Central memory CD4-positive, alpha-beta T cell (primary cell): ENCODE measurements at places on chromosomes 7 and 10.

DNA sequence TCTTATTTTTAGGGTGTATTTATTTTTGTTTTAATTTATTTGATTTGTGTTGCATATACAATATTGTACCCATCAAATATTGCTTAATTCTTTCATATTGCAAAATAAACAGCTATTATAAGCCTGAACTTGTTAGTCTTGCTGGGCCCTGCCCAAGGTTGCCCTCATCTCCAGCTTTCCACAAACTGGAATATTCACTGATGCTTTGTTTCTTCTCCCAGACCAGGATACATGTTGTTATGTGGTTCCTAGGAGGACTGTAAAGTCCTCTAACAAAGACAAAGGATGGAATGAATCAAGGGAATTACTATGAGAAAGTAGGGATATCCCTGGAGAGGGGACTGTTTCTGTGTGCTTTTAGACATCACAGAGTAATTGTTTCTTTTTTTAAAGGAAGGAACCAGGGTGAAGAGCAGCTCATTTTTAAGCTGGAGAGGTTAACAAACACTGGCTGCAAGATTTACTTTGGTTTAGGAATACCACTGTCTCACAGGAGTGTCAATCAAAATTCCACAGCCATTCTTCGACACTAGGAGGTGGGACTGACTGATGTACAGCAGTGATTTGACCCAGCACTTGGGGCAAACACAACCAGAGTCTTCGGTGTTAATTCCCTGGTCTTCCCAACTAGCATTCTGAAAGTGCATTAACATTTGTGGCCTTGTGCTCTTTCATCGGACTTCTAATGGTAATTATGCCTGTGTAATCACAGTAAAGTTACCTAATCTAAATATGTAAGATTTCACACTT is 14.8 kb upstream of the CD36 start:
- no peak for DNase-seq

DNA sequence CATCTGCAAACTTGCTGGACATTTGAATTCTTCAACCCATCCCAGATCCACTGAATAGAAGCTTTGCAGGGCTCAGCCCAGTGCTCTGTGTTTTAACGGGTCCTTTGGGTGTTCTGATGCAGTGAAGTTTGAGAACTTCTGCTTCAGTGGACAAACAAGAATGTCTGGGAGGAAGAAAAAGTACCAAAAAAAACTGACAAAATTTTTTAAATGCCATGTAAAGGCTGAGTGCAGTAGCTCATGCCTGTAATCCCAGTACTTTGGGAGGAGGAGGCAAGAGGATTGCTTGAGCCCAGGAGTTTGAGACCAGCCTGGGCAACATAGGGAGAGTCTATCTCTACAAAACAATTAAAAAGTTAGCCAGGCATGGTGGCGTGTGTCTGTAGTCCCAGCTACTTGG is 51.8 kb upstream of the FRMD4A start:
- no peak for DNase-seq

DNA sequence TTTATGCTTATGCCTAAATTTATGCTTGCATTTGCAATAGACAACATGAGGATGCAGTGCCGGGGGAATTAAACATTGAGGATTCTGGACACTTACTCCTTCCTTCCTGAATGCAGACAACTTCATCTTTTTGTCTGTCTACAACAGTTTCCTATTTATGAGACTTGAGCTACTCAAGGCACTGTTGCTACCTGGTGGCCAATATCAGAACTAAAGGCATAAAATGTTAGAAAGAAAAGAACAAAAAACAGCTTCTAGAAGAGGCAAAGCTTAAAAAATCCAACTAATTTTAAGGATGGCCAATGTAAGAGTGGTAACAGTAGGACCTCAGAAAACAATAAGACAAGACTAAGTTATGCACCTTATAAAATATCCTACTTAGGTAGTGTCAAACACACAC is 144.5 kb upstream of the PTN start:
- no peak for DNase-seq

DNA sequence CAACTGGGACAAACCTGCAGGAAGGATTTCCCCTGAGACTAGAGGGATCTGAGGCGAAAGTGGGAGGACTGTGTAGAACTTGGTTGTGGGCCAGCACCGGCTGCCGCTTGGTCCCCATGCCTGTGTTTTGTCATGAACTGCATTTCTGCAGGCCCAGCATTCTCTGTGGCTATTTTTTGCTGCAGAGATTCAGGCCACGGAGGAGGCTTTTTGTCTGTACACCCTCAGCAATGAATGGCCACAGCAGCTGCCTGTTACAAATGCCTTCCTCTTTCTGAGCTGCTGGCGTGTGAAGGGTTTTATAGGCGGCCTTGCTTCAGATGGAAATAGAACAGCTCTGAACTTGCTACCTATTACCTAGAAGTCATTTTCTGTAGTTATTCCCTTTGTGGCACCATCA is 164.4 kb downstream of the SH2D4B start:
- DNase-seq = no peak

DNA sequence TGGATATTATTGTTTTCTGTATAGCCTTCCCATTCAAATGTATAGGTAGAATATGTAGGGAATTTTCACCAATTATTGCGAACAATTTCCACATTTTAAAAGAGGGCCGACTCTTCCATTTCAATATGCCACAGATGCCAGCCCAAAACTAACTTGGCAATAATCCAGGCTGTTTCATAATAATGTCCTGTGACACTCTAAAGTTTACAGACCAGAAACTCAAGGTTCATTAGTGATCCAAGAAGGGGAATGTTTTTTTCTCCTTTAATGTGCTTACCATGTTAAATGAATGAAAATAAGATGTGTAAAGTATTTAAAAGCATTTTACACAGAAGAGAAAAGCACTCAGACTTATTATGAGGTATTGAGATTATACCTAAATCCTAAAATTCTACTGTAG is 63.0 kb upstream of the FAM3C start:
- DNase-seq = no peak

- no peak for DNase-seq
Measured at GRCh38 chr7:13241416-13241815, 554.0 kb downstream of the ARL4A start.

DNA sequence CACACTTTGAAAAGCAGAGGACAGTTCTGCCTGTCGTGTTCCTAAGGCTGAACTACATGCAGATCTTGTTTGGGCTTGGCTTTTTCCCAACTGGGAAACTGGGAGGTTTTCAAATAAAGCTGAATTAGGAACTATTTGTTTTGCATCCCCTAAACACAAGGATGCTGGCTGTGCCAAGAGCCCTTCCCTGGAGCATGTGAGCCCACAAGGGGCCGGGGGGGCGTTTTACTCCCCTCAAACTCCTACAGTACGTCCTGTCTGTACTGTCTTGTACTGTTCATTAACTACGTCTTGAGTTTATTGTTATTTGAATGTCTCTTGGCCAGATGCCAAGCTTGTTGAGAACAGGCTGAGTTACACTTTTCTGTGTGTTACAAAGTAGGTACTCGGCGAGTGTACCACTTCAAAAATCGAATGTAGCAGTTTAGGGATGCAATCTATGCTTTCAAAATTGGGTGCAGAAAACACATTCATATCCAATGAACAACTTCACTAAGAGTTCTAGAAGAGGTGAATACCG is 94.9 kb downstream of the GFRA1 start:
- DNase-seq = no peak

DNA sequence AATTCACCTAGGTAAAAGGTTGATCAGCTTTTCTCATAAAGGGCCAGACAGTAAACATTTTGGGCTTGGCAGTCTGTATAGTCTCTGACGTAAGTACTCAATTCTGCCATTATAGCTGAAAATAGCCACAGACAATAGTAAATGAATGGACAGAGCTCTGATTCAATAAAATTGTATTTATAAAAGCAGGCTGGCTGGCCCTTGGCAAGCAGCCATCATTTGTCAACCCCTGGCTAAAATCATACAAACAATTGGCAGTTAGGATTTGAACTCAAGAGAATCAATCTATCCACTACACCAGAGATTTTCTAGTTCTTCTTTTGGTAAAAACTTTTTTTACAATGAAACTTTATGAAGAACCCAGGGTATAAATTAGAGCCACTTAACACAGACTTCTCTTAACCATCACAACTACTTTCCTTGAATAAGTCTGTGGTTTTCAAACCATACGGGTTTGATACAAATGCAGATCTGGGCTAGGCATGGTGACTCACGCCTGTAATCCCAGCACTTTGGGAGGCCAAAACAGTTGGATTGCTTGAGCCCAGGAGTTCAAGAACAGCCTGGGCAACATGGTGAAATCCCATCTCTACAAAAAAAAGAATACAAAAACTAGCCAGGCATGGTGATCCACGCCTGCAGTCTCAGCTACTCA is 124.5 kb downstream of the SLC16A9 start:
- DNase-seq = no peak

DNA sequence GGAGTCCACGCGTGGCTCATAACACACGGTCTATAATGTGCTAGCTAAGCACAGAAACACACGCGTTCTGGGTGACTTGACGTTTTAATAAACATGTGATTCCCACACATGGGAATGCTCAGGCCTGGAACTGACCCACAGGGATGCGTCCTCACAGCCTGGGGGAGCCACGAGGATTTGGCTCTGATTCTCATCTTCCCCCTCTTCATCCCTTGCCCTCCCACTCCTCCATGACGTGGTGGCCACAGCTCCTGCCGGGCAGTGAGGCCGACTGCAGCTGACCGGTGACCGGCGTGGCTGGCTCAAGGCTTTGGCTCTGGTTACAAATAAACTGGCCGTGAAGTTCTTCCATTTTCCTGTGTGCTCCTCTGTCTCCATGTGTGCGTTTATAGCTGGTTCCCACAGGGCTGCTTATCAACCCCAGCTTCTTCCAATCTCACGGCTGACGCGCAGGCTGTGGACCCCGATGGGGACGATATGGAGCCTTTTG is 40.9 kb upstream of the KLF6 start:
- no peak for DNase-seq

- no peak for DNase-seq
Measured at GRCh38 chr10:11625019-11625735, 13.7 kb upstream of the USP6NL start.

- no peak for DNase-seq
Measured at GRCh38 chr7:116231543-116231942, 21.2 kb downstream of the TES start.

- no peak for DNase-seq
Measured at GRCh38 chr7:158266817-158267741, 320.5 kb downstream of the PTPRN2 start.

- DNase-seq = no peak
Measured at GRCh38 chr7:80533287-80533686, 21.4 kb upstream of the GNAT3 start.

DNA sequence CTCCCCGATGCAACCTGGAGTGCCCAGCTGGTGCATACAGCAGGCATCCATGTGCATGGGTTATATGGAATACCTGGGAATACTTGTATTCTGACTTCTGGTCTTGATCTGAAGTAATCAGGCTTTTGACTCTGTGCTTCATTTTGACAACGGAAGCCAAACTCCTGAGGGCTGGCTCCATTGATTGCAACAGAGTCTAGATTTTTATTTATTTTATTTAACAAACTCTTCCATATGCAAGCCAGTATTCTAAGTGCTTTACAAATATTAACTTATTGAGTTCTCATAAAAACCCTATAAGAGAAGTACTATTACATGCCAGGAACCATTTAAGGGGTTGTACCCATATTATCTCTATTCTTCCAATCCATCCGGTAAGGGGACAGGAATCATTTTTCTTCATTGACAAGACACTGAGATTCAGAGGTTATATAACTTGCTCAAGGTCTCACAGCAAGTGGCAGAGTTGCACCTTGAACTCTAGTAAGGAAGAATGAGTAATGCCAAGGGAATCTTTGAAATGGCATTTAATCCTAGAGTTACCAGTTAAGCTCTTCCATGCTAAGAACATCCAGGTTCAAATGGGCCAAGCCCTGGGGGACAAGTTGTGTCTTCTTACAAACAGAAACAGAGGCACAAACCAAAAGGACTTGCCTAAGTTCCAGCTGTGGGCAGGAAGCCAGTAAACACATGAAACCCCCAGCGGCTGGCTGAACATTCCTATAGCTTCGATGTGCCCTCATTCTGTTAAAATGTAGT is 241.0 kb downstream of the WDR11 start:
- no peak for DNase-seq

DNA sequence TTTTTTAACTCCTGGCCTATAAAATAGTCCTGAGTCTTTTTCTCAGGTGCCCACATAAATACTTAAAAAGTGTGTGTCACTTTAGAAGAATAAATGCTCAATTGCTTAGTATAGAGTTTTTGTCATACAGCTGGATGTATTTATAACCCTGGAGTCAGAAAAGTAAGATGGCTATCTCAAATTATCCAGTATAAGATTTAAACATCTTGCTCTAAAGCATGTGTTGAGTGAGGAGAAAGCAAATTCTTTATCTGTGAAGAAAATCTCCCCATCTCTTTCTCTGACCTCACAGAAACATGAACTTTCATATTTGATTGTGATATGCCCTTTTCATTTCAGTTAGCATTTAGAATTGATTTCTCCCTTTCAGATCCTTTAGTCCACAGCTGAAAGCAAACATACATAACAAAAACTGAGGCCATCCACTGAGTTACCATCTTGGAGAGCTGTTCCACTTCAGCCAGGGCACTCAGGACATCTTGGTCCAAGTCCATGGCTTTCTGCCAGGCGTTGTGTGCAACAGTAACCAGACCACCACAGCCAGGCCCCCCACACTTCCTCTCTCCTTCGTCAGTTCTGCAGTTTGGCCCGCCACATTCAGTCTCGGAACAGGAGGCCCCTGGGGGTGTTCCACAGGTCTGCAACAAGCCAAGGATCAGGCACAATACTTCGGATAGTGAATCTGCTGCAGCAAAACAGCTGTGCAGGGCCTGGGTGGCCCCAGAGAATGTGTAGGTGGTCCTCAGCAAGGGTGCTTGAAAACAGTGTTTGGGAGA is 40.9 kb downstream of the DLD start:
- no peak for DNase-seq

GRCh38 chr7:112160130-112160770 is 45.9 kb downstream of the DOCK4 start:
- DNase-seq = no peak

- no peak for DNase-seq
Measured at GRCh38 chr7:140657891-140658290, 14.9 kb upstream of the ADCK2 start.

GRCh38 chr10:49594594-49594993 is 15.5 kb upstream of the SLC18A3 start:
- DNase-seq = no peak

DNA sequence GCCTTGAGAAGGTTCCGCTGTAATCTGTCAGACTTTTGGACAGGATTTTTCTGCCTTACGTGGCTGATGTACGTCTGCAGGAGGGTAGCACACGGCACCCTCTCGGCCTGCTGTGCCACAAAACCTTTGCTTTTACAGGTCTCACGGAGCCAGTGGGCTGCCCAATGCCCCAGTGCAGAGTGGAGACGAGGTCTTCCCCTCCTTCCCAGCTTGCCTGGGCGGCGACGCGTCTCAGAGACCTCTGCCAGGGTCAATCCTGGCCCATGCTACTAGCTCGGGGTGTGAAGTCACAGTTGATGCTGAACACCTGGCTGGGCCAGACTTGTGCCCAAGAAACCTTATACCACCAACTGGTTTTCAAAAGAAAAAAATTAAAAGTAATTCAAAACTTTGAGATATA is 526.4 kb downstream of the DNAJB6 start:
- DNase-seq = no peak

GRCh38 chr10:64039198-64039597 is 518.0 kb downstream of the REEP3 start:
- DNase-seq = no peak

- DNase-seq = no peak
Measured at GRCh38 chr7:131950758-131951157, 394.3 kb upstream of the PODXL start.
